ENCODE measurements at places on chromosomes 5 and 9. TPM values are rescaled to one million over a fixed set of nuclear protein-coding genes. Genes with fewer than 3 reads are reported as not detected.

Gene DIRAS2
- 26.3 TPM for total RNA-seq

Gene FBXW2
- total RNA-seq, result 44.9 TPM

Gene SPEF2
- 11.5 TPM for total RNA-seq

Gene KCNN2
- total RNA-seq, result 0.17 TPM

DNA sequence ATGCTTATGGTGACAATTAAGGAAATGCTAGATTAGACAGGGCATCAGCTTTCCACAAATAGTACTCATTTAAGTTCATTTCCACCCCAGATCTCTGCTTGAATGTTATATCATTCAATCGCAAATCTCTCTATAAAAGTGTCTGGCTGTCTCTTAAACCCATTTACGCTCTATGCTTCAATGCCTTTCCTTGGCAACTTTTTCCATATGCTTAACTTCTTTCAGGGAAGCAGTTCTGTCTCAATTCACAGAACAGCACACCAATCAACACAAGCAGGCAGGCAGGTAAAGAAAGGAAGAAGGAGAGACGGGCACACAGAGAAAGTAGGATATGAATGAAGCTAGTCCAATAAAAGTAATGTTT lies 243.1 kb downstream of the DENND1A start:
- no peak for DNase-seq

GRCh38 chr9:131608493-131609037 lies 63.2 kb downstream of the PRRT1B start:
- DNase-seq, result peak; percentile 86

GRCh38 chr9:83996126-83996525 lies 15.5 kb downstream of the RMI1 start:
- DNase-seq, result no peak

DNA sequence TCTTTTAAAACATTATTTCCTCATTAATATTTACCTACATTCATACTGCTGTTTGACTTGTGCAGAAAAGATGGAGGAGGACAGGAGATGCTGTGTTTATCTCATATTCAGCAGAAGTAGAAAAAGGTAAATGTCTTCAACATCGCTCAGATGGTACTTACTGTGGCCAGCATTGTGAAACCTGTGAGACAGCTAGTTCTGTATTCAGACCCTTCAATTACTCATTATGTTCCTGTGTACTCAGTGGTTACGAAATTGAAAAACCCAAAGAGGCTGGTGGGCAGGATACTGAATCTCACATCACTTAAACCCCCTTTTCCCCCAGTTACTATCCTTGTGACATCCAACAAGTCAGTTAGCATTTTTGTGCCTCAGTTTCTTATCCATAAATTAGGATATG lies 216.0 kb downstream of the KDM4C start:
- no peak for DNase-seq

GRCh38 chr9:110918316-110919049 lies 119.8 kb downstream of the LPAR1 start:
- DNase-seq, result no peak

DNA sequence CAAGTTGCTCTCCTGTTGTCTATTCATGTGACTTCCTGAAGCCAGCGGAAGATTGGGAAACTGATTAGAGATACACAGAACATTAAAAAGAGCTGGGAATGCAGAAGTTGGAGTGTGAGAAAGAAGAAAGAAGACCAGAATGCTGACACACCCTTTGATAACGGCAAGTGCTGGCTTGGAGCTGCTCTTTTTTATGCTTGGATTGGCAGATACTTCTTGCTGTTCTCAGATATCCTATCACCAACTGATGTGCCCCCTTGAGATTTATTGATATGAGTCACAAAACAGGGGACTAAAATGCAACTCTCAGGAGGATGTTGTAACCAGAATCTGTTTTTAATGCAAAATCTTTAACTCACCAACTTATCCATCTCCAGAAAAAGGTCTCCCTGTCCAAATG lies 56.0 kb upstream of the ASTN2 start:
- no peak for DNase-seq

DNA sequence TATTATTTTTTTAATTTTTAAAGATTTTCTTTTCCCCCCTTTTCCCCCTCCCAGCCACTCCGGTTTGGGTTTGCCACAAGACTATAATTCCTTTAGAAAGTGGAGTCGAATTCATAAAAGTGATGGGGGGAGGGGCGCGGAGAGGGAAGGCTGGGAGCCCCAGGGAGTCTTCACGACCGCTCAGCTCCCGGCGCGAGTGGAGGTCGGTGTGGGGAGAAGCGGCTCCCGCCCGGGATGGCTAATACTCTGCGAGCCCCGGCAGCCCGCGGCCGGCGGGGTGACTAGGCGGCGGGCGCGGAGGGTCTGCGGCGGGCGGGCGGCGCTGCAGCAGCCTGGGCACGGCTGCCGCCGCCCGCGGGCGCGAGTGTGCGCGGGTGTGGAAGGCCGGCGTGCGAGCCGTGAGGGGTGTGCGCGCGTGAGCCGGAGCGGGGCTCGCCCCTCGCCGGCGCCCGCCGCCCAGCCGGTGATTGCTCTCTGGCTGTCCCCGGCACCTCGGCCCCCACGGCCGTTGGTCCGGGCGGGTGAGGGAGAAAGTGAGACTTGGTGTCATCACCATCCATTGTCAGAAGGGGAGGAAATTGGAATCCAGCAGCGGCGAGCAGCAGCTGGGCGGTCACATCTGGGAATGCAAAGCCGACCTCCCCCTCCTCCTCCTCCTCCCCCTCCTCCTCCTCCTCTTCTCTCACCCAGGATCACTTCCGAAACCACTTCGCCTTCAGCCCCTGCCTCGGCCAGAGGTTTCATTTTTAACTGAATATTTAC lies at the start of gene PARP8:
PARP8 (plus strand) TSS at position 377 of the 762 bp plus-strand sequence. CDS start 459 bp downstream, outside the sequence.
- peak; percentile 56 for DNase-seq

- DNase-seq, result no peak
Observed at GRCh38 chr5:175129121-175129520, 314.9 kb downstream of the DRD1 start.

GRCh38 chr5:180516440-180516839 lies 22.3 kb downstream of the CNOT6 start:
- no peak for DNase-seq

DNA sequence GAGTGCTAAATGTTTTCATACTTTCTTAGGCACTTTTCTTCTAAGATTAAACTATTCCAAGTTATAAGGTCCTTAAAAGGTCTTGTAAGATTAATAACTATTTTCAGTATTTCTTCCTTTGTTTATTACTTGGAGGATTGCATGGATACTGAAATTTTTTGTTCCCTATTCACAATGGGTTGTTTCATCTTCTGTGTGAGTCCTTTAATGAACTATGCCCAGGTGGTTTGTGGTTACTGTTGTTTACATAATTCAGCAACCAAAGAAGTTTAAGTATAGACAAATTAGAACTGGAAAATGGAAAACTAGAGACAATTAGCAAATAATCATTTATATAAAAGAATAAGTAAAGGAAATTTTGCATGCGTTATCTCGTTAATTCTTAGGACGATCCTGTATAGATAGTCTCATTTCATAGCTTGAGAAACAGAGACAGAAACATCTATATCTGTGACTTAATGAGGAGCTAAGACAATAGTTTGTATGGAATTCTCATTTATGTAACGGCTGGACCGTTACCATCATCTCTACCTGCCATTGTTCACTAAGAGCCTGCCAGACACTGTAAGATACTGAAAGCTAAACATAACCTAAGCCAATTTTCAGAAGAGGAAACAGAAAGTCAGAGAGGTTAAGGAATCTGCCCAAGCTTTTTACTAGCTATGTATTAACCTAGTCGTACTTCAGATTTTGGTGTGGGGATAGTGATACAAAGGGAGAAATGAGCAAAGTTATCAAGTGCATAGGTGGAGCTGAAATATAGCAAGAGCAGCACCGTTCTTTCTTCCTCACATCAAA lies 148.2 kb downstream of the PAM start:
- DNase-seq, result no peak

DNA sequence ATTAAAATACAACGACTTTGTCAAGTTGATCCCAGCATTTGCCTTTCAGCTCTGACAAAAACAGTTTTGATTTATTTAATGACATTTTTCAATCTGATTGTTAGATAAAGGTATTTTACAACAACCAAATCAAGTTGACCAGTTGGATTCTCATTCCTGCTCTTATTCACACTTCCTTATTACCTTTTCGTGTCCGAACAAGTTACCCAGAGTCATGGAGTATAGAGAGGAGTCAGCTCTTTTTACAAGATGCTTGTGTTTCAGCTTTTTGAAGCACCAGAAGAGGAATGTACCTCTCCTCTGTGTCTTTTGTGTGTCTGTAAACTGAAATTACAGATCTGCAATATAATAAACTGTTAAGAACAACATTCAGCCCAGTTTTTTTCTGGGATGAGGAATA lies 151.3 kb upstream of the TMEM161B start:
- no peak for DNase-seq

DNA sequence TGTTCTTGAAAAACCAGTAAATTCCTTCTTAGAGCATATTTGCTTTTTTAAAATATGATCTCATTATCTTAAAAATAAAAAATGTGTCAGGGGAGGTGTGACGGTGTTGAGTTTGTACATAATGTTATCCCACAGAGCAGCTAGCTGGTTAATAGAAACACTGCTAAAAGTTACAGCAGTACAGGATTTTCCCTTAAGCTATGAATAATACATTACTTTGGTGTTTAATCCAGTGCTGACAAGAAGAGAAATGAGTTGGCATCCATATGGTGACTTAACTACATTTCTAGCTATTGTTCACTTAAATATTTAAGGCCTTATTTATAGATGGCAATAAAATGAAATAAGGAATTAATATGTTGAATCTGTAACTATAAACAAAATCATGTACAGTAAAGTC lies 883.1 kb downstream of the CDH18 start:
- DNase-seq, result no peak

DNA sequence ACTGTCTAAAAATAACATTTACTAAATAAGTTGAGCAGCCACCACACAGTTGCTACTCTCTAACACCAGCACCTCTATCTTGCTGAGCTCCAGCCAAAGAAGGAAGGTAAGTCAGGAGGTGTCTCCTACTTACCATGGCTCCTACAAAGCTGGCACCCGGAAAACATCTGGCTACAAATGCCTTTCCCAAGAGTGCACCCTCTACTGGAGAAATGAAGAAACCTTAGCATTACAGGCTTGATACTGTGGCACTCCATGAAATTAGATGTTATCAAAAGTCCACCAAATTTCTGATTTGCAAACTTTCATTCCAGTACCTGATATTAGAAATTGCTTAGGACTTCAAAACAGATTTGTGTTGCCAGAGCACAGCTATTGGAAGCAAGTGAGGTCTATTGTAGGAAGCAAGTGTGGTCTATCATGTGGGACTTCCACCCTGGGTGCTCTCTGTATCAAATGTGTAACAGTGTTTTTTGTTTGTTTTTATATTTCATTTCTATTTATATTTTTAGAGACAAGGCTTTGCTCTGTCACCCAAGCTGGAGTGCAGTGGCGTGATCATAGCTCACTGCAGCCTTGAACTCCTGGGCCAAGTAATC lies 25.7 kb upstream of the RFK start:
- DNase-seq, result no peak
